ENCODE measurements at places on chromosomes 12 and 14.

DNA sequence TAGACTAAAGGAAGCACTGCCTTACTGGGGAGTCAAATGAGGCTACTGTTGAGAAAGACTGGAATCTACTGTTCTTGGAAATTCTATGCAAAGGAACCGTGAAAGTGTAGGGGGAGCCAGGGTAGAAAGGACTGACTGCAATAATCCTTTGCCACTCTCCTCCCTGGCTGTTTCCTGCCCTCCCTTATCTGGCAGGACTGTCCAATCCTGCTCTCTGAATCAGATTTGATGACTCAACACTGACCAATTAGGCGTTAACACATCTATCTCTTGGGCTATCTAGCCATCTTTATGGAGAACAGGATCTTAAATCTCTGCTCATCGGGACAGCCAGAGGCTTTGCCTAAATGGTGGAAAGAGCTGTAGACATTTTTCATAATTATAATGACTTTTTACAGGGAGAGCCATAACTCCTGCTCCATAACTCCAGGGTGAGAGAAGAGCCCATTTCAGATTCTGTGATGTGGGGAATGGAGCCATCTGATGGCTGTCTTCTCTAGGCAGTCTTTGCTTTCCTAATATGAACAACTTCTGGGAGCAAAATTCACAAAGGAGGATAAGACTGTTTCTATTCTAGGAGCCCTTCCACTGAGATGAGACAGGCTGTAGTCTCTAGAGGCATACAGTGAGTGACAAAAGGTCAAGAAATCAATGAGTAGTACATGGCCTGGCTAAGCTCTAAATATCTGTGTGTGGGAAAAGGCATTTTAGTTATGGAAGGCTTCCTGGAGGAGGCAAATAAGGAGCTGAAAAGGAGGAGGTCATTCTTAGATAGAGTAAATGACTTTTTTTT, 68.9 kb upstream of the CISTR start:
- no peak for DNase-seq

GRCh38 chr12:28089338-28089737, 100.9 kb upstream of the CCDC91 start:
- no peak for DNase-seq

GRCh38 chr12:19026614-19027488, 102.7 kb upstream of the PLEKHA5 start:
- DNase-seq, result no peak

DNA sequence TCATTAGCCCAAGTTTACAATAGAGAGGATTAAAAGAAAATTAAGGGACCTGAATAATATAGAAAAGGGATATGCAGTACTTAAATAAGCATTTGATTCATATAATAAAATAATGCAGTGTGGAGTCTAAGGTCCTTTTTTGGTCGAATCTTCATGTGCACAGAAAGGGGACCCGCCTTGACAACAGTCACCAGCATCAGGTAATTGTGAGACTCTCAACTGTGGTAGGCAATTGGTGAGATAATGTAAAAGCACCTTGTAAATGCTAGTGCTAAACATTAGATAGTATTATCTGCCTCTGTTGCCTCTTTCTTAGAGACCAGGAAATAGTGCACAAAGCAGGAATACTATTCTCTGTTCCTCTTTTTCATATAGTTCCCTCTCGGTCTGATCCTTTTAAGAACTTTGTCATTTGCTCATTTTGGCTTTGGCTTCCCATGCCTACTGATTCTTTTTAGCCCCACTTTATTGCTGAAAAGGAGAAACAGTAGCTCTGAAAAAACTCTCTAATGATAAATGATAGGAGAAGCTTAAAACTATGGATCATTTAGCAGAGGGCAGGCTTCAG, 17.5 kb downstream of the CHPT1 start:
- DNase-seq, result no peak

GRCh38 chr12:101773650-101774162, 34.4 kb upstream of the SYCP3 start:
- peak; percentile 52 for DNase-seq

GRCh38 chr14:89408907-89409700, 7.9 kb downstream of the FOXN3 start:
- DNase-seq, result no peak
